ENCODE measurements at places on chromosomes 7 and 10.

DNA sequence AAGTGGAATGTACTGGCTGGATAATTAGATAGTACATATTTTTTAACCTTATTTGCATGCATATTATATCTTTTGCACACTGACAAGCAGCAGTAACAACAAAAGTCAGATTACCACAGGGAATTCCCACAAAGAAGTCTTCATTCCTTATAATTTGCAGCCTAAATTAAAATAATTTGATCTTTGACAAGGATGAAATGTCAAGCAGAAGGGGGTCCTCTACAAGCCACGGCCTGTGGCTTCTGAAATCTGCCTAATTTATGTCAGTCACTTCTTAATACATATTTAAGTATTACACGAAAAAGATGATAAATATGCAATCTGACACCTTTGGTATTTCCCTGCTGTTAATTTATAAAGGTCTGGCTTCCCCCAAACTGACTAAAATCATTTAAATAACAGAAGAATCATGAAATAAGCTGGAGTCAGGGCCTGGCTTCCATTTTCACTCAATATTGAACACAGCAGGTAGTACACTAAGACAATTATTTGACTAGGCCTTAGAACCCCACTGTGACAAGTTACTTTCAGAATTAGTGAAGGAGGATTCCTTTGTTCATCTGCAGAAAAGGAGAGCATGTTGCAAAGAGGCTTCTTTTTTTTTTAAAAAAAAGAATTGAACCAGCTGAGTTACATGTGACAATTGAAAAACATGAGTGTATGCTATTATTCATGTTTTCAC, 351.1 kb upstream of the ETV1 start:
- no peak for DNase-seq

GRCh38 chr7:22468609-22469008, 31.4 kb downstream of the STEAP1B start:
- DNase-seq, result no peak

DNA sequence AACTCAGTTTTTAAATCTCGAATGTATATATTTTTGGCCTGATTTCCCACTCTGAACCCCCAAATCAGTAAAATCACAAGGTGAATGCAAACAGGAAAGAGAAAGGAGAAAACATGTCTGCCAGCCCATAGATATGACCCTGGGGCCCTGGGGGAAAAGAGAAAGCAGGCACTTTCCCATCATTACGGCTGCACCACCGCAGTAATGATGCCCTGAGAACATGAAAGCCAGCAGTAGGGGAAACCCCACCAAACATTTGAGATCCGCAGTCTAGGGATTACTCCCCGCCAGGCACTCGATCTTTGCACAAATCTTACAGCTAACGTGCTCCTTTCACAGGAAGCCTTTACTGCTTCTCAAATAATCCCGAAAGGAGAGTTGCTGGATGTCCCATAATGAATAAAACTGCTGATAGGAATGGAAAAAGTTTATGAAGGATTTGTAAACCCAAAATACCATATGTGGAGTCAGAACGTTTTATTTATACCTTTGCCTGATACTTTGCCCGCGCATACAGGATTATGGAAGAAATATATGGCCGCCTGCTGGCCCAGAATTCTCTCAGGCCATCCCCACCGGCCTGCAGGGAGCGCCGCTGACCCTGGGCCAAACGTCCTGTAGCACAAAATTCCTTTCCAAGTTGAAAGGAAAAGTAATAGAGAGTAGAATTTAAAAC, 180.0 kb upstream of the INHBA start:
- no peak for DNase-seq

DNA sequence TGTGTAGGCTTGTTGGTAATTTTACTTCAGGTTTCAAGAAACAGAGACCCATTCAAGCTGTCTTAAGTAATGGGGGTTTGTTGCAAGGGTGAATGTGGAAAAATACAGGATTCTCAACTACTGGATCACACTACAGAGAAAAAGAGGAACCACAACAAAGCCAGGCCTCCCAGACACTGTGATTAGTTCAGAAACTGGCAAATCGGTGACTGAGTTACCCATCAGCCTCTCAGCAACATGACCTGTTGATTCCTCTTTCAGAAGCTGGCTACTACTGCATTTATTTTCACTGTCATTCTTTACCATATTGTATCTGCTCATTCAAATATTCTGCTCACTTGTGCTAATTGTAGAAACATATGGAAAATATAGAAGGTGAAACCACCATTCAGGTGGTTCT, 16.0 kb downstream of the CCDC71L start:
- DNase-seq, result no peak

- DNase-seq, result no peak
Observed at GRCh38 chr10:100100651-100101184, 19.0 kb upstream of the CPN1 start.

GRCh38 chr10:104333032-104333727, 5.1 kb downstream of the ITPRIP start:
- DNase-seq, result no peak

- no peak for DNase-seq
Observed at GRCh38 chr10:106631016-106631702, 533.3 kb downstream of the SORCS1 start.

GRCh38 chr7:134724606-134725005, 54.8 kb upstream of the CALD1 start:
- DNase-seq, result peak; percentile 13

DNA sequence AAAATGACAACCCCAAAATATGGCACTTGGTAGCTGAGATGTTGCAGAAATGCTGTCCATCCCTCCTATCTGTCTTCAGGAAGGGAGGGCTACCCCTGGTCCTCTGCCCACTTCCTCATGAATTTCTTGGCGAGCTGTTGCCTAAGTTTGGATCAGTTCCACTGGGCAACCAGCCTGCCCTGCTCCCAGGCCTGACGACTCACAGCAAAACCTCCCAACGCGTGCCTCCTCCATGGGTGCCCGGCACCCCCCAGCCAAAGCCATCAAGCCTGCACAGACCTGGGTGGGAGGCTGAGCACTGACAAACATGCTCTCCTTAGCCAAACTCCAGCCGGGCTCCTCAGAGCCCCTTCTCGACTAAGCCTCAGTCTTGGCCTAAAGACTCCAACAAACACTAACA, 8.9 kb downstream of the VSTM4 start:
- DNase-seq, result no peak

- no peak for DNase-seq
Observed at GRCh38 chr10:86658261-86658741, 4.0 kb downstream of the OPN4 start.

- DNase-seq, result no peak
Observed at GRCh38 chr7:23419160-23419559, 51.1 kb downstream of the IGF2BP3 start.

DNA sequence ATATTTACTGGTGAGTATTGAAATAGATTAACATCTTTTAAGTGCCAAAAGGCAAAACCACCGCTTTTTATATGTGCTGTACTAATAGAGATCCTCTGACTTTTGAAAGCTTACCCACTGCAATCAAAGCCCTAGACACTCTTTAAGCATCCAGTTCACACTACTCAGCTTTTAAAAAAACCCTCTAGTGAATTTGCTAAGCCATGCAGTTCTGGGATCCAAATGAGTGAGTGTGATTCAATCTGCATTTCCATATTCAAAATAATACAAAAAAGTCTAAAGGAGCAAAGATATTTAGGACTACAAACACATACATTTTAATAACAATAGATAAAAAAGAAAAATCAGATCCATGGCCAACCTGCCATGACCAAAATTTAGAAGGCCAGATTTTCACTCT, 288.2 kb downstream of the MAGI2 start:
- DNase-seq, result no peak

- no peak for DNase-seq
Observed at GRCh38 chr10:92082583-92083280, 159.2 kb downstream of the BTAF1 start.

DNA sequence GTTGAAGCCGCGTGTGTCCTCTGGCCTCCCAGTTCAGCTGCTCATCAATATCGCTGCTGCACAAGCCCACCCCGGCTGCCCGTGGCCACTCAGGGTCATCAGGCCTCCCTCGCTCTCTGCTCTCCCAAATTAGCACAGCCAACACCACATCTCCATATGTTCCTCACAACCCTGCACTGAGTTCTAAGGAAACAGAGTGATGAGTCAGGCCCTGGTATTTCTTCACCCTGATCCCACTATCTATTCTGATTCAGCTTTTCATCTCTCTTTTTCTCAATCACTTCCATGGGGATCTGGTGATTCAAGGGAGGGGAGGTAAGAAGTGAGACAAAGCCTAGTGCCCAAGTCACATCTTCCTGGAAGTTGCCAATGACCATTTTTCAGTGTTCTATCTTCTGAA, 23.8 kb downstream of the CYTH3 start:
- no peak for DNase-seq

- DNase-seq, result no peak
Observed at GRCh38 chr10:97329766-97330165, 4.8 kb downstream of the FRAT2 start.

DNA sequence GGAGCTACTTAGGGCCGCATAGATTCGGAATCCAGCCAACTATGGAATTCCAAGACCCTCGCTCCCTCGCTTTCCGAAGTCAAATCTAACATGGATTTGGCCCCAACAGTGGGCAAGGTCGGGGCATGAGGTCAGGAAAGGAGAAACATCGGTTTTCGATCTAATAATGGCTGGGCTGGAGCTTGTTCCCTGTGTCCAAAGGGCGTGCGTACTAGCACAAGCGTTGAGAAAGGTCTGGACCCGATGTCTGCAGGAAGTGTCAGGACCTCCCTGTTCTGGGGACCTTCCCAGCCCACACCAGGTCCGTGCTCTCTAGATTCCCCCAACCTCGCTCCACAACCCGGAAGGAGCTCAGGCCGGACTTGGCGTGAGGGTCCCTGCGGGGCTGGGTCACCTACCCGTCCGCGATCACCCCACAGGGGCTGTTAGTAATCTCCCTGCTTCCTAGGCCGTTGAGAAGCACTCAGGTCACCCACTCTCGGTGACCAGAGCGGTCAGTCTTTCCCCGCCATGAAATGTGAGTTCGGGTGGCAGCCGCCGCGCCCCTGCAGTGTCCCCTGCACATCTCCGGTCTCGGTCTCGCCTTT, 4.8 kb downstream of the FEZF1 start:
- no peak for DNase-seq

DNA sequence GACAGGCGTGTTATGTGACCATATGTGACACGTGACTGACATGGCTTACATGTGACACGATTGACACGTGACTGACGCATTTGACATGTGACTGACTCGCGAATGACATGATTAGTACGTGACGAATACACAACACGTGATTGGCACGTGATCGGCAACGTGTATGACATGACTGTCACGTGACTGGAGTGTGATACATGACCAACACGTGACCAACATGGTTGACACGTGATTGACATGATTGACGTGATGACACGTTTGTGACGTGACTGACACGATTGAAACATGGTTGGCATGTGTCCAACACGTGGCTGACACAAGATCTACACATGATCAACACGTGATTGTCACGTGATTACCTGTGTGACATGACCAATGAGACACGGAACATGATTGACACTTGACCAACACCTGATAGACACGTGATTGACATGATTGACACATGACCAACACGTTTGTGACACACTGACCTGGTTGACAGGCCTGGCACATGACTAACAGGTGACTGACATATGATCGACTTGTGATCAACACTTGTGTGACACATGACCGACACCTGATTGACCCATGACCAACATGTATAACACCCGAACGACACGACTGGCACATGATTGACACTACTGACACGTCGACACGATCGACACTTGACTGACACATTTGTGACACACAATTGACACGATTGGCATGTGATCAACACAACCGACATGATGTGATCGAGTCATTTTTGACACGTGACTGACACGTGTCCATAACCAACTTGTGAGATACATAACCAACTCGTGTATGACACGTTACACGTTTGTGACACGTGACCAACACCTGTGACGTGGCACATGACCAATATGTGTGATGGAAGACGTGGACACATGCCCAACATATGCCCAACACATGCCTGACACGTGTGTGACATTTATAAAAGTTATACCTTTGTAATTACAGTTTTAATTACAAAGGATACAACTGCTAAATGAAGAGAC, 21.1 kb downstream of the CRPPA start:
- DNase-seq, result no peak

Data from SW 1271 (cell line).